ENCODE measurements at places on chromosomes 16 and 17.

- DNase-seq, result peak; percentile 39
Measured at GRCh38 chr16:49652456-49653172, 203.3 kb downstream of the ZNF423 start.

DNA sequence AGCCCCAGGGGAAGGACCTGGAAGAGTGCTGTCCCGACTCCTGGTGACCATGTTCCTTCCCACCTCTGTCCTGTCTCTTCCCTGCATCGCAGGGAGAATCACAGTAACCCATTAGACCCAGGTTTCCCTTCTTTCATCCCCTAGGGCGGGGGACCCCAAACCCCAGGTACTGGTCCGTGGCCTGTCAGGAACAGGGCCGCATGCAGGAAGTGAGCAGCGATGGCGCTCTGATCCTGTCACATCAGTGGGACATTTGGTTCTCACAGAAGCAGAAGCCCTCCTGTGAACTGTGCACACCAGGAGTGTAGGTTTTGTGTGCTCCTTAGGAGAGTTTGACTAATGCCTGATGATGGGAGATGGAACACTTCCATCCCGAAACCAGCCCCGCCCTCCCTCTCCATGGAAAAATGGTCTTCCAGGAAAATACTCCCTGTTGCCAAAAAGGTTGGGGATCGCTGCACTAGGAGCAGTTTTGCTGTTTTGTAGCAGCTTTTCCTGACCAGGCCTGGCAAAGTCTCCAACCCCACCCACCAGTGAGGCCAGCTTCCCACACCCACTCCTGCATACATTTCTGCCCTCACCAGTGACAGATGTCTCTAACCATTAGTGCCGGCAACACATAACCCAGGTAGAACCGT is 10.5 kb downstream of the MNT start:
- no peak for DNase-seq

DNA sequence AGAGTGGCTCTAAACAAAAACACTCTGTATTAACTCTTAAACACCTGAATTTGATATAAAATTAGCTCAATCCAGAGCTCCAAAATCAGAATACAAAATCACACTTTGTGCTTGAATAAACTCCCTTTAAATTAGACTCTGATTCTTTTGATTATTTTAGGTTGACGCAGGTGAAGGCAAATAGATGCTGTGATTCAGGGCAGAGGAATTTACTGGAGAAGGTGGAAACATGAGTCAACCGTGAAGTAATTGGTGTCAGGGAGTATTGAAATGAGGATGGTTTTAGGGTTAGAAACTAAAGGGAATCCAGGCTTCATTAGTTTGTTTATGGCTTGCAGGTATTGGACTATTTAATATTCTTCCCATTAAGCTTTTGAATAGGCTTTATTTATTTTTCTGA is 37.1 kb upstream of the TEKT1 start:
- no peak for DNase-seq

DNA sequence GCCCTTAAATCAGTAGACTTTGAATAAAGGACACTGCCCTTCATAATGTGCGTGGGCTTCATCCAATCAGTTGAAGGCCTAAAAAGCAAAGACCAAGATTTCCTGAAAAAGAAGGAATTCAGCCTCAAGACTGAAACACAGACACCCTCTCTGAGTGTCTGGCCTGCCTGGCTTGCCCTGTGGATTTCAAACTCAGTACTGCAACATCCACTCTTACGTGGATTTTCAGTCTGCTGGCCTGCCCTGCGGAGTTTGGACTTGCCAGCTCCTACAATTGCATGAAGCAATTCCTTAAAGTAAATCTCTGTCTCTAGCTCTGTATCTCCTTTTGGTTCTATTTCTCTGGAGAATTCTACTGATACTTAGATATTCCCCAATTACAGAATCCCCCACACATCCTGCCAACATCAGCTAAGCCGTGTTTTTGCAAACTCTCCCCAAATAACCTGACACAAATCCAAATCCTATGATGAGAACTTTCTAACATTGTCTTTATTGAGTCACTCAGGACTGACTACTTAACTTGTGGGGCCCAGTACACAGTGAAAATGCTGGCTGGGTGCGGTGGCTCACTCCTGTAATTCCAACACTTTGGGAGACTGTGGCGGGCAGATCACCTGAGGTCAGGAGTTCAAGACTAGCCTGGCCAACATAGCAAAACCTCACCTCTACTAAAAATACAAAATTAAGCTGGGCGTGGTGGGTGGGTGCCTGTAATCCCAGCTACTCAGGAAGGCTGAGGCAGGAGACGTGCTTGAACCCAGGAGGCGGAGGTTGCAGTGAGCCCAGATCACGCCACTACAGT is 7.2 kb upstream of the TNFRSF17 start:
- DNase-seq, result no peak

DNA sequence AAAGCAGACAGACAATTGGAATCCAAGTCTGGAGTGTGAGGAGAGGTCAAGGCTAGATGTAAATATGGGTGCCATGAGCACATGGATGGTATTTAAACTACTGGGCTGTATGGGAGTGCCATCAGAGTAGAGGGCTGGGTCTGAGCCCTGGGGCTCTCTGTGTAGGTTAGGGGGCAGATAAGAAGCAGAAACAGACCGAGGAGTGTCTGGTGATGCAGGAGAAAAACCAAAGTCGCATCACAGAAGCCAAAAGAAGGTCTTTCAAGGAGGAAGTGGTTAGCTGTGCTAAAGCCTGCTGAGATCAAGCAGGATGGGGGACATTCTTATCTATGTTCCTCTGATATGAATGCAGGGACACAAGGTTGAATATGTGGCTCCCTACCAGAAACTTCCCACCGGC is 1.9 kb downstream of the TSEN54 start:
- DNase-seq, result no peak

DNA sequence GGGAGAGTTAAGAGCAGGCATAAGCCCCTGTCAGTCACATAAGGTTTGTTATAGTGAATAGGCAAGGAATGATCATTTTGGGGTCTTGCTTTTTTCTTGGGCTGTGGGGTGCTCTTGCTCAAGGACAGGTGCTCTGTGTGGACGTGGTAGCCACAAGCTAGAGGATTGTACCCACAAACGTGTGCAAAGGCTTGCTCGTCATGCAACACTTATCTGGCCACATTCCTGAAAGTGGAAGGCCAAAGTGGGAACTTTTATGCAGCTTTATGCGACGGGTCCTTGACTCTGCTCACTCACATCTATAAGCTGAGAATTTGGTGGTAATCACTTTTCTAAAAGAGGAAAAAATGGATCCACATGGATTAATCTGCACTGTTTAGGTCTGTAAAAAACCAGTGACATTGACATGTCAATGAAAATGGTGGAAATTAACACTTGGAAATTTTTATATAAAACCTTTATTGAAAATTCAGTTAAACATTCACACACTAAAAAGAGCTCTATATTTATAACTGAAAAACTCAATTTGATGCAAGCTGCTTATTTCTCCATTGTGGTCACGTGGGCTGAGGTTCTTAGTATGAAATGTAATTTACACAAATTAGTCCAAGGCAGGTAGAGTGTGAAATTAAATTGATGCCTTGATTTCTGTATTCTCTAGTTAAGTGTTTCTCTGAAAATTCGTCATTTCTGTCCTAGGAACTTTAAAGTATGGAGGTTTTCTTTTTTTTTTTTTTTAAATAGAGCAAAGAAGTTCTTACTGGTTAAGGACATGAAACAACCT is 162.3 kb downstream of the MSI2 start:
- DNase-seq, result no peak

DNA sequence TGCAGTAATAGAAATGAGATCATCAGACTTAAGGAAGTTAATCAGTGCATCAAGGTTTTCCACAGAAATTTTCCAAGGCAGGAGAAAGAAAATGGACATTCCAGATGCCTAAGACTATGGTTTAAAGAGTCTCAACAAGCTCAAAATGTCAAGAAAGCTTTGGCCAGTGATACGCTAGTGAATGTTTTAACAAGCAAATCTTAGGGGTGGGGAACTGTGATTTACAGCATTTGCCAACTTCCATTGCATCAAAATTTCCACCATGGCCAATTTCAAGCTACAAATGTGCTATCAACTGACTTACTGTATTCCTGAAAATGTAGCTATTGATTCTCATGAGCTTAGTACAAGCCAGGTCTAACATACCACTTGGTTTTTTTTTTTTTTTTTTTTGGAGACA is 82.4 kb upstream of the CLEC3A start:
- no peak for DNase-seq

DNA sequence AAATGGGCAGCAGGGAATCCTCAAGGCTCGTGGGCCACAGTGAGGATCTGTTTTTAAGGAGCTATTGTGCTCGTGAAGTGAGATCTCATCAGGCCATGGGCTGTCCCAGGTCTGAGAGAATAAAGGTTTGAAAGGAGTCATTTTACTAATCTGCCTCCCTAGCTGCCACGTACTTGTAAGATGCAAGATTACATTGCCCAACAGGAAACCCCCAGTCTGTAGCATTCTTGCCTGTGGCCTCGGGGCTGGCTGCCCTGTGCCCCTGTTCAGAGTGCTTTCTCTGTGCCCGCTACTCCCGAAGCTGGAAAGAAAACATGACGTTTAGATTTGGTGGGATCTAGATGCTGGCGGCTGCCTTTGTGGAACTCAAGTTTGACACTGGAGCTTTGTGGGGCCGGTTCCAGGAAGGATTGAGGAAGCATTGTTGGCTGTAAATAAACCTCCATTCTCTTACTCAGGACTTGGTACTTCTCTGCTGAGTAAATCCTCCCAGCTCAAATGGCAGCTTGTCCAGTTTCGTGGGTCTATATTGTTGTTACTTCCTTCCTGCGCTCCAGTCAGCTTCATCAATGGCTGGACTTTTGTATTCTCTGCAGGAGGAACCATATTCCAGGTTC is 21.2 kb downstream of the SAP30BP start:
- no peak for DNase-seq

DNA sequence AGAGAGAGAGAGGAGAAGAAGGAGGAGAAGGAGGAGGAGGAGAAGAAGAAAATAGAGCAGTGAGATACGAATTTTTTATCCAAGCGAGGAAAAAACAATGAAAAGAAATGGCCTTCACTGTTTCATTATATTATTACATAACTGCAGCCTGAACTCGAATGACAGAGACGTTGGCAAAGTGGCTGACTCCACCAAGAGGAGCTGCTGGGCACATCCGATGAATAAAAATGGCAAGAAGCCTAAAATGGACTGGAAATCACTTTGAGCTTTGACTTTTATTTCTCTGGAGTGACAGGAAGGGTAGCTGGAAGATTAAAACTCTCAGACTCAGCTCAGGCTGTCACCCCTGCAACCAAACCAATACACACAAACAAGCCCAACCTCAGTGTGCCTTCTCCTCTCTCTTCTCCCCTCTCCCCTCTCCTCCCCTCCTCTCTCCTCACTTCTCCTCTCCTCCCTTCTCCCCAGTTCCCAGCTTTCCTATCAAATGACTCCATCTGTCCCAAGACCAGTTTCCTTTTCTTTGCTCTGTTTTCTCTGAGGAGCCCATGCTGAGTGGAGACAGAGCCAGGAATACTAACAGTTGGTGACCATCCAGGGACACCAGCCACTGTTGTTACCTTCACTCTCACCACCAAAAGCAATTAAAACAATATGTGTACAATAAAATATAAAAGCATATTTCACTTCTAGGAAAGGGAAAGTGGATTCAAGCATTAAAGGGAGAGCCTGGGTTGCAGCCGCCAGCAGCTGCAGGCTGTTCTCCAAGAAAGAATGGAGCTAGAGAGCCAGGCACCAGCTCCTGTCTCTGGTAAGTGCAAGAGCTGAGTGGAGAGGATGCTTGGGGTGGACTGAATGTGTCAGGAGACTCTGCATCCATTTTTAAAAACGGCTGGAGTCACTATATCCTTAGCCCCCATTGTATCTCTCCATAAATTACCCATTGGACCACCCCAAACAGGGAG is 51.2 kb downstream of the SOX9 start:
- no peak for DNase-seq

GRCh38 chr17:68734931-68735330 is 133.8 kb upstream of the FAM20A start:
- DNase-seq, result no peak

Data from lower lobe of right lung (tissue), 2 donors.